NCI-H187 (cell line): ENCODE measurements at places on chromosomes 11 and 22.

GRCh38 chr11:66626926-66627325 is 10.5 kb downstream of the RBM14 start:
- DNase-seq: no peak

DNA sequence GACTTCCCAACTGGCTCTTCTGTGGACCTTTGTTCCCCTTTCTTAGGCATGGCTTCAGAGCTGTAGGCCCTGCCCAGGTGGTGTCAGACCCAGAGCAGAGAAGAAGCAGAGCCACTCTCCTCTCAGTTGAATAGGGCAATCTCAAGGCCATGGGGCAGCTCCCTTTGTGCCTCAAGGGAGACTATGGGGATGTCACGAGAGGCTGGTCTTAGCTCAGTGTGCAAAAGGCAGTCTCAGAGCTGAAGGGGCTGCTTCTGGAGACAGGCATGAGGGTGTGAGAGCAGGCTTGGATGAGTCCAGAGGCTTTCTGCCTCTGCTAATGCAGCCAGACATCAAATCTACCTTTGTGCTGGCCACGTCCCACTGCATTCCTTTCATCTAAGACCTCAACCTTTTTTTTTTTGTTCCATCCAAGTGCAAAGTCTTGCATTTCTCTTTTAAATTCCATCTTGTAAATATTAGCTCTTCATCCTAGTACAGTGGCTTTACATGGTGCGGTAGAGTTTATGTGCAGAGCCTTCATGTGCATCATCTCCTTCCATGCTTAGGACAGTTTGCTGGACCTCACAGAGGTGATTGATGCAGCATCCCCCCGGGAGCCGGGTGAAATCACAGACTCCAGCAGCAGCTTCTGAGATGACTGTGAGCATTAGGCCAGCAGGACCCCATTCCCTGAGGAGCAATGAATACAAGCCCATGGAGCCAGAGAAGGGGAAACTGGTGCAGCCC is 34.2 kb upstream of the FCHSD2 start:
- no peak for DNase-seq

- no peak for DNase-seq
Observed at GRCh38 chr11:106473089-106473722, 395.7 kb downstream of the AASDHPPT start.

- no peak for DNase-seq
Observed at GRCh38 chr22:23565305-23565914, 14.7 kb downstream of the IGLL1 start.
